ENCODE measurements at places on chromosomes 6 and 20.

DNA sequence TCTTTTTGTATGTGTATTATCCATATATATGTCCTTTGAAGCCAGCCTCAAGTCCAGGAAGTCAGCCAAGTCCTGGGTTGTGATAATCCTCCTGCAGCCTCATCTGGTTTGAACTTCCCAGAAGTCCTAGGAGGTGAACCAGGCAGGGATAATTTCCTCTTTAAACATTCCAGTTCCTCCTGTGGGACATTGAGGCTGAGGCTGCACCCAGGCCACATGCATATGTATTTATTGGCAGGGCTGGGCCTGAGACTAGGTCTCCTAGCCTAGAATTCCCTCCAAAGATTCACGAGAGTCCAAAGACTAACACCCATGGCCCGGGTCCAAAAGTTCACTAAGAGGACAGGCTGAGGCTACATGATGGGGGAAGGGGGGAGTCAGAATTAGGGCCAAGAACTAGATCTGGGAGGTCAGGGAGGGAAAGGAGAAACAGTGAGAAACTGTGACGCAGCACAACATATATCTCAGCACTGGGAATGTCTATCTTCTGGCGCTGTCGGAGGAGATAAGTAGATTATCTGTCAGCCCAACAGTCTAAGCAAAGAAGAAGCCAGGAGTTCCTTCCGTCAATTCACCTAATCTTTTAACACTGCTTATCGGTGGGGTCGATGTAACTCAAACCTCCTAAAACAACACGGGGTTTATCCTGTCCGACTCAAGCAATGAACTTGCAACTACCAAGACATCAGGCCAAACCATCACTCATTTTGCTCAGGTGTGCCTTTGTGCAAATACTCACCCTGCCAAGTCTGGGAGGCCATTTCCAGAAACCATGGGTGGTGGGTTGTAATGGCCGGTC, 43.3 kb downstream of the SNX5 start:
- DNase-seq = no peak

DNA sequence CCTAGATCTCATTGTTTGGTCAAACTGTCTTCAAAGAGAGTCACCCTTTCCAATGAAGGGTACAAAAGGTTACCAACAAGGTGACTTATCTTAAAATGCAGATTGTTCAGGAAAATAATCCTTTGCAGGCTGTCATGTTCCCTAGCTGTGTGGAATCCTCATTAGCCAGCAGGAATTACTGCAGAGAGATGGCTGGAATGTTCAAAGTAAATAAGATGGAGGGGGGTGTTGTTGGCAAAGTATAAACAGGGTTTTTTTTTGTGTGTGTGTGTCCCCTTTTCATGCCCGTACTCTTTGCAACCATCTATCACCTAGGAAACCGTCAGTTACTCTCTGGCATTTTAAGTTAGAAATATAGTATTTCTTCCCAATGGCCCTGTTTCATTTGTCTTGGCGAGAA, 6.5 kb downstream of the NEDD9 start:
- no peak for DNase-seq

DNA sequence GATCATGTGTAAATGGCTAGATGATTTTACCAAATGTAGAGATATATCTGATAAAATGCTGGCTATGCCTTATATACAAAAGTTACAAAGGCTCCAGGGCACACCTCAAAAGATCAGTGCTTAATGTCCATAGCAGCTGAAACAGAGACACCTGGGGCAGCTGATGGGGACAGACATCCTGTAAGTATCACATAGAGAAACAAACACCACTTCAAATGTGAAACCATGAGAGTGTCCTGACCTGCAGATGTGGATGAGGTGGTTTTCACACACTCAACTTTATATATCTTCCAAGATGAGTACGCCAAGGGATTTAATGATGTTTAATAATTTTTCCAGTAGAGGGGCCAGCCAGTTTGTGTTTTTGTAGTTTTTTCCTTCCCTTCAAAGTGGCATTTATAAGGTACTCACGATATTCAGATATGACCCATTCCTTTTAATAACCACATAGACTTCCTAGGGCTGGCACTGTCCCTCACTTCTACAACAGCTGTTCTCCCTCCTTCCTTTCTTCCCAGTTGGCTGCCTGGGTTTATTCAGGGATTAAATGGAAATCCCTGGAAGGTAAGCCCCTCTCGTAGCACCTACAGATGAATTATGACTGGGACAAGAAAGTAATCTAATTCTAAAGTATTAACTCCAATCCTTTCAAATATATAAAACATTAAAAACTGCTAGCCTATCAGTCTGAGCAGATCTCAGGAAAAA, 50.3 kb upstream of the MCM9 start:
- DNase-seq = no peak

- DNase-seq = peak; percentile 47
Measured at GRCh38 chr20:45097485-45098102, 3.3 kb downstream of the KCNS1 start.

DNA sequence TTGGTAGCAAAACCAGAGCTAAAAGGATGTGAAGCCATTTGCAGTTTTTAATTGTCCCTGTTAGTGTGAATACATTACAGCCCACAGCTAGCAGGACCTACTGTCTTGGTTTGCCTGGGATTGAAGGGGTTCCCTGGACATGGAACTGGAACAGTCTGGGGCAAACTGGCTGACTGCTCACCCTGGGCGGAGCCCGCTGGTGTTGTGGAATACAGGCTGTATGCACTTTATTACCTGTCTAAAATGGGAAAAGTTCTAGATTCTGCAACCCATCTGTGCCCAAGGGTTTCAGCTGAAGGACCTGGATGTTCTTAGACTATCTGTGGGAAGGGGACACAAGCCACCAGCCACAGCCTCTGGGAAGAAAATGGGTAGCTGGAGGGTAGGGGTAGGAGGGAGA, 12.2 kb upstream of the CDKN1A start:
- DNase-seq = no peak

GRCh38 chr20:38748861-38749149, 545 bp downstream of the ACTR5 start:
- peak; percentile 41 for DNase-seq

- no peak for DNase-seq
Measured at GRCh38 chr20:17803765-17804164, 104.0 kb downstream of the BANF2 start.

DNA sequence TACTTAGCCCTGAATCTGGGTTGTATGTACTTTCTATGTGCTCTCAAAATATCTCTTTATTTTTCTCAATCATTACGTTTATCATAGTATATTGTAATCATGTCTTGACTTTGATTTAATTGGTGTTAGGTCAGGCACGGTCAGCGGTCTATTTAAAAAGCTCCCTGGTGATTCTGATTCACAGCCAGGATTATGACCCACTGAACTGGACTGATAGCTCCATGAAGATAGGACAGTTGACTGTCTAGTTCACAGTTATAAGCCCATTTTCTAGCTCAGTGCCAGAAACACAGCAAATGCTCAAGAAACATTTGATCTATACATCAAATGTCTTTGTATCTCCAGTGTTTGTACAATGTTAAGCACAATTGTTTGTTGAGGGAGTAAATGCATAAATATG, 111.5 kb upstream of the CCN2 start:
- DNase-seq = no peak

GRCh38 chr6:56292505-56293181, 45.3 kb upstream of the COL21A1 start:
- no peak for DNase-seq

DNA sequence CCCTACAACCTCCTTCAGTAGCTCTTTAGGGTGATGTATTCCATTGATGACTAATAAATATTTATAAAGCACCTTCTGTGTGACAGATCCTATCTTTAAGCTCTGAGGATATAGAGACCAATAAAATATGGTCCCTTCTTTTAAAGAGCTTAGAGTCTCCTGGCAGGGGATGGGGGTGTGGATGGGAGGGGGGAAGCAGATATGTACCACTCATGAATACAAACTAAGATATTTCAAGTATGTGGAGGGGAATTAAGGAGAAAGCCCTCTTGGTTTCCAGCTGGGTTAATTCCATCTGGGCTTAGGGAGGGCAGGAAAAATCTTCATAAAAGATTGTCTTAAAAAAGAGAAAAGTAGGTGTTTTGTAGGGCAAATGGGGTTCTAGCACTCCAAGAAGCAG, 21.6 kb upstream of the FBXO9 start:
- DNase-seq = no peak

GRCh38 chr6:160030103-160030502, 61.2 kb downstream of the IGF2R start:
- DNase-seq = no peak

GRCh38 chr6:79384845-79385244, 150.4 kb upstream of the HMGN3 start:
- DNase-seq = no peak

GRCh38 chr6:69758214-69758613, 38.6 kb downstream of the LMBRD1 start:
- no peak for DNase-seq

- no peak for DNase-seq
Measured at GRCh38 chr20:59468831-59469230, 135.5 kb upstream of the PHACTR3 start.

DNA sequence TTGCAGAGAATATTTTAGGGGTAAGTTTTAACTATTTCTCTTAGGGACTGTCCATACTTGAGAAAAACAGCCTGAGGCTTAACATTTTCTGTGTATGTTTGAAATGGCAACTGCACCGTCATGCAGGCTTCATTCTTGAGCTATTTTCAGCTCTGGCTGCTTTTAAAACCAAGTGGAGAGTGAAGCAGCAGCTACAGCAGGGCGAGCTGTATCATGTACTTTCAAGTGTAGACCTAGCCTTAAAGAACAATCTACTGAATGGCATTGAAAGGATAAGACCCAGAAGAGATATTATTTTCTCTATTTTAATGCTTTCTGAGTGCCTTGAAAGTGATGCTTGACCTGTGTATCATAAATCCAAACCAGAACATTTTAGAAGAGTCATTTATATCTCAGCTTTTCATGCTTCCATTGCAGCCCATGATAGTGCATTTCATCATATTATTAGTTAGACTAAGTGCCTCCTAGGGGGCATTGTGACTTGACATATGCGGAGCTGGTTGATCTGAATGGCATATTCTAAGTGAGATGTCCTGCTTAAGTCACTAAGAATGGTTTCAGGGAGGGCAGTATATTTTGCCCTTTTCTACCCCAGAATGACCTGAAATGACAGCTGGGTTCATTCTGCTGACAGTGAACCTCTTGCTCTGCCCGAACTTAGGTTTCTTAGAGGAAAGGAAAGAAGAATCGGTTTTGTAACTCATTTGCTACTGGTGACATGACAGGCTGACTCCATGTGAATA, 85.3 kb downstream of the NKAIN2 start:
- DNase-seq = no peak

GRCh38 chr6:140003217-140003616, 628.8 kb upstream of the CITED2 start:
- no peak for DNase-seq

DNA sequence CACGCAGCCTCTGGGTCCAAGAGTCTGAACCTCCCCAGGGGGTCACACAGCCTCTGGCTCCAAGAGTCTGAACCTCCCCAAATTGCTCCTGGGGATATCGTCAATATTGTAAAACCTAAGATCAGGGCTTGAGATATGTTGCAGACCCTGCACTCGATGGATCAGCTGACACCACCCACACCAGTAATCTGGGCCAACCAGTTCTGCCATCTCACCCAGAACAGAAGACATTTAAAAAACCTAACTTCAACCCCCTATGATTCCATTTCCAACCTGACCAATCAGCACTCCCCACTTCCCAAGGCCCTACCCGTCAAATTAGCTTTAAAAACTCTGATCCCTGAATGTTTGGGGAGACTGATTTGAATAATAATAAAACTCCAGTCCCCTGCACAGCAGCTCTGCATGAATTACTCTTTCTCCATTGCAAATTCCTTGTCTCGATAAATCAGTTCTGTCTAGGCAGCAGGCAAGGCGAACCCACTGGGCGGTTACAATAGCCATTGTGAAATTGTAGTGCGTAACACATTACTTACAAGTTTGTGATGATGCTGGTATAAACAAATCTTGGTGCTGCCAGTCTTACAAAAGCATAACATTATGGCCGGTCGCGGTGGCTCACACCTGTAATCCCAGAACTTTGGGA, 32.4 kb upstream of the FAM135A start:
- DNase-seq = no peak

GRCh38 chr6:89205819-89206218, 11.3 kb downstream of the GABRR1 start:
- DNase-seq = no peak

DNA sequence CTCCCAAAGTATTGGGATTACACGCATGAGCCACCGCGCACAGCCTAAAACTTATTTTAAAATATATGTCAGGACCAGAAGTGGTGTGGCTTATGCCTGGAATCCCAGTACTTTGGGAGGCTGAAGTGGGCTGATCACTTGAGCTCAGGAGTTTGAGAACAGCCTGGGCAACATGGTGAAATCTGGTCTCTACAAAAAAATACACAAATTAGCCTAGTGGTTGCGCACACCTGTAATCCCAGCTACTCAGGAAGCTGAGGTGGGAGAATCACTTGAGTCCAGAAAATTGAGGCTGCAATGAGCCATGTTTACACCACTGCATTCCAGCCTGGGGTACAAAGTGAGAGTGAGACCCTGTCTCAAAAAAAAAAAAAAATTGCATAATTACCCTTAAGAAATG, 13.7 kb downstream of the PXT1 start:
- DNase-seq = no peak

DNA sequence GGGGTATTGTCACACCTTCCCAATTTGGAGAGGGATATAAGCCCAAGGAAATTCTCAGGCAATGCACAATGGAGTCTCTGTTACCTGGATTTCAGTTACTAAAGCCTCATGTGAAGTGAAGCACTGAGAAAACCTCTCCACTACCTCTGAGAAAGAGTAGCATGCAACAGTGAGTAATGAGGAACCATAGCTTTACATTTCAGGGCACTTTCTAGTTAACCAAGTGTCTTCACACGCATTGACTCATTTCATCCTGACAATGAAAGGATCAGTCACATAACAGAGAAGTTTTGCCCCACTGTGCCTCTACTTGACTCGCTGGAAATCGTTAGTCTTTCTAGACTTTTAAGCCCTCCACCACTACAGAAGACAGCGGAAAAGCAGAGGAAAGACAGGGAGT, 86.2 kb upstream of the ARID1B start:
- DNase-seq = no peak

GRCh38 chr6:113980937-113981554, 10.1 kb upstream of the HDAC2 start:
- no peak for DNase-seq
